Mucosa of gallbladder (tissue), 1 donor: ENCODE measurements at places on chromosomes 1 and 21. TPM values are rescaled to one million over a fixed set of nuclear protein-coding genes. Genes with fewer than 3 reads are reported as not detected.
A peak's percentile ranks its signal among the peaks of the same experiment; 100 is the strongest.

GRCh38 chr1:62424411-62424810 lies 12.4 kb upstream of the USP1 start:
- DNase-seq = no peak

The AGL gene
- 13.9 TPM for total RNA-seq

GRCh38 chr1:174134003-174134659 lies 25.2 kb upstream of the RABGAP1L start:
- no peak for DNase-seq

The TRNP1 gene
- 296 TPM for total RNA-seq

GRCh38 chr1:44681905-44682882 lies 7.7 kb downstream of the ARMH1 start:
- DNase-seq = peak; percentile 31

The ITLN2 gene
- total RNA-seq = not detected

- no peak for DNase-seq
These were observed 5.7 kb upstream of the DNAH14 start for GRCh38 chr1:224923726-224924125.

- DNase-seq = no peak
These were observed 92.5 kb downstream of the GALNT2 start for GRCh38 chr1:230159580-230159979.

DNA sequence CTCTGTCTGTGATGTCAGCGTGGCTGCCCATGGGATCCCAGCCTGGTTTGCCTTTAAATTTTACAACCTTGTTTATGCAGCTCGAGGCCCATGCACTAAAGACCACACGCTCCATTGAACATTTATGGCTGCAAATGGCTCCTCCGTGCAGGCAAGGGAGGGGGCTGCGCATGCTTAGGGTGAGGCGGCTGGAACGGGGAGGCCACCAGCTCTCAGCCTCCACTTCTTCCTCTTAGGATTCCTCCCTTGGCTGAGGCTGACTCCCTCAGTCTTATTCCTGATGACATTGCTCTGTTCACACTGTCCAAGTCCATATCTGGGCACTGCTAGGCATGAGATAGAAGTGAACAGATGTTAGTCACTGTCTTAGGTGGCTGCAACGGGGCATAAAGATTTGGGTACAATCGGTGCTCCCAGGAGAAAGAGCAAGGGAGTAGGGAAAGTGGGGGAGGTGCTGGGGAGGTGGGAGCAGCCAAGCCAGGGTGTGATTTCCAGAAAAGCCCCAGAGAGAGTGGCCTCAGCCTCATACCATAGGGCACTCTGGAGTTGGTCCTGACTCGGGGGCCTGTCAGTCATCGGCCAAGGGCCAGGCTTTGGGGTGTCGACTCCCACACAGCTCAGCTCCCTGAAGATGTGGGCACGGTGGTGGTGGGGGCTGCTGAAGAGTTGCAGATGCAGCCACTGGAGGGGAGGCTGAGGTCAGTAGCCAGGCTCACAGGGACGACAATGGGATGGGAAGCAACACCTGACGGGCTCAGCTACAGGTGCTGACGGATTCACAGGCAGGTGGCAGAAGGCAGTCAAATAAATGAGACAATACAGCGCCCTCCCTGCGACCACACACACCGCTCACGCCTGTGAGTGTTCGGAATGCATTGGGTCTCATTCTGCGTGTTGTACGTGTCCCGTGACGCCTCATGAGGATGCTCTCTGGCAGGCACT lies 37.3 kb upstream of the ACTL8 start:
- DNase-seq = no peak

DNA sequence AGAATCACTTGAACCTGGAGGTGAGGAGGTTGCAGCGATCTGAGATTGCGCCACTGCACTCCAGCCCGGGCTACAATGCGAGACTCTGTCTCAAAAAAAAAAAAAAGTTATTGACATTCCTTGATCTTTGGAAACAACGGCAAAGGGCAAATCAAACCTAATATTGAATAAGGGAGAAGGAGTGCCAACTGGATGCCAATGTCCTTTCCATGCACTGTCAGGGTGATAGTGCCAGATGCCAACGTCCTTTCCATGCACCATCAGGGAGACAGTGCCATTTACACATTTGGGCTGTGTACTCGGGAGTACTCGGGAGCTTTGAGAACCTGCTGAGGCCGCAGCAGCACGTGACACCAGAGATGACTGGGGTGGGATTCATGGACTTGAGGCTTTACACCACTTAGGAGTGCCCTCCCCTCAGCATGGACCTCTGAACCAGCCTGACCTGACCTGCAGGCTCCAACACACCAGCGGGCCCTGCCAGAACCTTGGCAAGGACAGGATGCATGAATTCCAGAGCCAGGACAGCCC lies 34.5 kb upstream of the SOD1 start:
- no peak for DNase-seq

The SRP9 gene
- total RNA-seq = 292 TPM

The ERVH48-1 gene
- not detected for total RNA-seq

The PTAFR gene
- total RNA-seq = 9.8 TPM

GRCh38 chr1:188402986-188403385 lies 1574.2 kb downstream of the PLA2G4A start:
- DNase-seq = no peak

DNA sequence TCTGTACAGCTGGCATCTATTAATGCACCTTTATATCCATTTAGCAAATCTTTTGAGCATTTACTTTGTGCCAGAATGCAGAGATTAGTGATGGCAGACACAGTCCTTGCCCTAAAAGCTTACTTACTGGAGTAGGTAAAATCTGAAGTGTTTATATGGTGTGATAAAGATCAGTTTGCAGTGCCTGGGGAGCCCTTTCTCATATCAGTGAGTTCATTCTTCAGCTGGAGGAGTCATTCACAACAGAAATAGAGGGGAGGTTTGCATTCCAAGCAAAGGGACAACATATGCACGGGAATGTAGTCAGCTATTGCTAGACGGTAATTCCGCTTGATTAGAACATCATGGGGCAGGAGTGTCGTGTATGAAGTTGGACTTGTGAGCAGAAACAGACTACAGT lies 8.4 kb downstream of the SLC35F3 start:
- no peak for DNase-seq

GRCh38 chr1:31387612-31388011 lies 14.7 kb upstream of the FABP3 start:
- no peak for DNase-seq

- DNase-seq = peak; percentile 18
These were observed 154.6 kb downstream of the RGS7 start for GRCh38 chr1:241202401-241202800.

GRCh38 chr1:205371871-205372660 lies 15.3 kb upstream of the KLHDC8A start:
- DNase-seq = no peak

GRCh38 chr1:99217599-99217998 lies 46.7 kb upstream of the PLPPR4 start:
- DNase-seq = no peak

DNA sequence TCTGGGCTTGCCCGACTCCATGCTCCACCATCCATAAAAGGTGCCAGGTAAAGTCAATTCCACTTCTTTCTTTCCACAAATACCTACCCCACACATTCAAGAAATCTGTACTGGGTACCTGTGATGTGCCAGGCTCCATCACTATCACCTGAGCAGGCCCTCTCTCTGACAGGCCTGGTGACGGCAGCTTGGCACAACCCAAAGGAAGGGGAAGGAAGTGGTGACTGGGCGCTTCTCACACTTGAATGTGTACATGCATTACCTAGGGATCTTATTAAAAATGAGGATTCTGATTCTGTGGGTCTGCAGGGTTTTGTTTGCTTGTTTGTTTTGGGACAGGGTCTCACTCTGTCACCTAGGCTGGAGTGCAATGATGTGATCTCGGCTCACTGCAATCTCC lies 7.5 kb downstream of the HTR1D start:
- DNase-seq = no peak

DNA sequence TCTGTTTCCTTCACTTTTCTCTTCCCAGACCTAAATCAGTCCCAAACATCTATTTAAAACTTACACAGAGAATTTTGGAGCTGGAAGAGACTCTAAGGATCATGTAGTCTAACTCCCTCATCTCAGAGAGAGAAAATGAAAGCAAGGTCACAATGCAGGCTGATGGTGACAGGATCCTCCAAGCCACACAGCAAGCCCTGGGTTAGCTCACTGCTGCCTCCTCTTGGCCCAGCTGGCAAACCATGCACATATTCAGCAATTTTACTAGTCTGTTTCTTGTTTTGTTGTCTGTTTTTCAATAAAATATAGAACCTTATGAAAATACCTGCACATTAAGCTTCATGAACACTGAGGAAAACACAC lies 27.7 kb upstream of the LY9 start:
- peak; percentile 63 for DNase-seq
